ENCODE measurements at places on chromosomes 2 and 18.

DNA sequence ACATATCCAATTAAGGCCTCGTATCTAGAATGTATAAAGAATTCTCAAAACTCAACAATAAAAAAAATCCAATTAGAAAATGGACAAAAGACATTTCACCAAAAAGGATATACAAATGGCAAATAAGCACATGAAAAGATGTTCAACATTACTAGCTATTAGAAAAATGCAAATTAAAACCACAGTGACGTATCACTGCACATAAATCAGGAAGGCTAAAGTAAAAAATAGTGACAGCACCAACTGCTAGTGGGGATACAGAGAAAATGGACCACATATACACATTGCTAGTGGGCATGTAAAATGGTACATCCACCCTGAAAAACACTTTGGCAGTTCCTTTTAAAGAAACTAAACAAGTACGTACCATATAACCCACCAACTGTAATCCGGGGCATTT, 59.7 kb downstream of the SMAD4 start:
- no peak for DNase-seq

GRCh38 chr18:36728345-36728744, 100.5 kb downstream of the TPGS2 start:
- DNase-seq, result no peak

DNA sequence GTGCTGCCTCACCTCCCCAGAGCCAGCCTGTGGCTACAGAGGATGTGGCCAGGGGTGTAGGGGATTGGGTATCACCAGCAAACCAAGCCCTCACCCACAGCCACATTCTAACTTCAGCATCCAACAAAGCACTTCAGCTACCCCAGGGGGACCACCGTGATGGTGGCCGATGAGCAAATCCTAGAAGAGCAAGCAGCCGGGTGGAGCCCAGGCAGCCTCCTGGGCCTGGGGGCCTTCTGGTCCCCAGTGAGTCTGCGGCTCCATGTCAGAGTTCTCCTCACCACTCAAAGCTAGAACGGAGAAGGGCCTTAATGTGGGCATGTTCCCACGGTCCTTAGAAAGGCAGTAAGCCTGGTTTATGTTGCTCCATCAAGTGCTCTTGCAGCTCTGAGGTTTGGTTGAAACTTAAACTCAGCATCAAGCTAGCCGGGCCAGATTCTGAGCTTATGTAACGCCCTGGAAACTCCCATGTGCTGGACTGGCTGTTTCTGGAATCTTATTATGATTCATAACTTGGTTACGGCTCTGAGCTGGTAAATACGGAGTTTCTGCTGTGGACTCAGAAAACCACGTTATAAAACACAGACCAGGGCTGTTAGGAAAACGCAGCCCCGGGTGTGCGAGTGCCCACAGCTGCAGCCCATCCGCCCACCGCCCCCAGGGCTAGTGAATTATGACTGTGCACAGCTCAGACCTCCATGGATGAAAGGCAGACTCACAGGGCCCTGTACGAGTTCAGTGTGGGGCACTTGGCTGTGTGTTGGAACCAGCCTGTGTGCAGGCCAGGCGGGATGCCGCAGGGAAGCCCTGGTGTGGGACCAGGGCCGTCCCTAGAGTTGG, 99.8 kb downstream of the SEPTIN10 start:
- peak; percentile 23 for DNase-seq

DNA sequence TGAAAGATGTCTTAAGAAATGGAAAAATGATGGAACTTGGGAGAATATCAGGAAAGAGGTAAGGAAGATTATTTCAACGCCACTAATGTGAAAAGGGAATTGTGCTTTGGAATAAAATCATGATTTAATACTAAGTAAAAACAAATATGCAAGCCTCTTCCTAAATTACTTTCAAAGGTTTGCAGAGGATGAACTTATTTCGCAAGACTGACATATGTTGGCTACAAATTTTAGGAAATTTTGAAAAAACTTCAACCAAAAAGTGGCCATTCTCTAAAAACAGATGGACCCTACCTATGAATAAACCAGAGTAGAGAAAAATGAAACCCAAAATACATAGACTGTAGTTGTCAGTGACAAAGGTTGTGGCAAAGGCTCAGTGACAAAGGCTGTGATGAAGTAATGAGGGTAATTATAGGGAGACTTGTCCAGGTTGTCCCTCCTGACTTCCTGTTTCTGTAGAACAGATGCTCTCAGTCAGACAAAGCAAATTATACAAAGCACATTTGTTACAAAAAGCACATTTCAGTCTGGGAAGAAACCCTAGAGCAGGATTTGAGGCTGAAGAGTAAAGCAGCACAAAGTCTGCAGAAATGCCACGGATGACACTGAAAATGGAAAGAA, 39.5 kb downstream of the SFT2D3 start:
- DNase-seq, result no peak

- no peak for DNase-seq
Measured at GRCh38 chr2:19751631-19752030, 150.2 kb downstream of the TTC32 start.

- DNase-seq, result peak; percentile 19
Measured at GRCh38 chr2:207767461-207768167, 2.1 kb downstream of the FZD5 start.

DNA sequence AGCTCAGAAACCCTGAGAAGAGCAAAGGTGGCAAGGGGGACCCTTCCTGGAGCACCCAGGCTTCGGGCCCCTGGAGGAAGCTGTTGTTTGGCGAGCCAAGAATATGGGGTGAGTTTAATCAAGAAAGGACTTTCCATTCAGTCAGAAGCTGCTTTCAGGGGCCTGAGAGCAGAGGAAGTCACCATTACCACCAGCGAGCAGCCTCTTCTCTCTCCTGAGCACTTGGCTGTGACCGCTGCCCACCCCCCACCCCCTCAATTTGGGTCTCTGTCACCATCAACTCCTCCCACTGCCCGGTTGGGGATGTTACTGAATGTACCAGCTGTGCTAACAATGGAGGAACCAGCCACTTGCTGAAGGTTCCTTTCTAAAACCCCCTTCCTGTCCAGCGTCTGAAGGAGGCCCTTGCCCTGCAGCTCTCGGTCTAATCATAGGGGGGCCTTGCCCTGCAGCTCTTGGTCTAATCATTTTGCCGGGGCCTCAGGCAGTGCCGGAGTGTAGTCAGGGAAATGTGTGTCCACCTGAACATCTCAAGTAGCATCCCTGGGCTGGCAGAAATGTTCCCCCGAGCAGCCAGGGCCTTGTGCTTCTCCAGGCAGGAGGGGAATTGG, 943 bp downstream of the INPP5D start:
- DNase-seq, result peak; percentile 36

DNA sequence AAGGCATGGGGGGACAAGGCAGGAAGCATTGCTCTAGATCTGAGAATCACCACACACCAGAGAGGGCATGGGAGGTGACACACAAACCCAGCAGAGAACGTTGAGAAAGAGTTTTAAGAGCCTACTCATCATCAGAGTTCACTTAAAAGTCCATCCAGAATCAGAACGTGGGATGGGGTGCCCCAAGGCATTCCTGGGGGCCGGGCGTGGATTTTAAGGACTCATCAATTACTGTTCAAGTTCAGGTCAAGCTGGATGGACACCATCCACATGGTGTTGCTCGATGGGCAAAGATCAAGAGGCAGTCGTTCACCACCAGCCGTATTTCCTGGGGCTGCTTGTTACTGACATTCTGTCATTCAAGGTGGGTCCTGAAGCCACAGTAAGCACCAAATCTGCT, 34.9 kb downstream of the BCL11A start:
- no peak for DNase-seq

GRCh38 chr2:6073191-6074088, 381.3 kb downstream of the SOX11 start:
- no peak for DNase-seq

- DNase-seq, result no peak
Measured at GRCh38 chr2:239979243-239980023, 45.7 kb downstream of the NDUFA10 start.

- DNase-seq, result no peak
Measured at GRCh38 chr2:173282795-173283545, 71.7 kb upstream of the CDCA7 start.

DNA sequence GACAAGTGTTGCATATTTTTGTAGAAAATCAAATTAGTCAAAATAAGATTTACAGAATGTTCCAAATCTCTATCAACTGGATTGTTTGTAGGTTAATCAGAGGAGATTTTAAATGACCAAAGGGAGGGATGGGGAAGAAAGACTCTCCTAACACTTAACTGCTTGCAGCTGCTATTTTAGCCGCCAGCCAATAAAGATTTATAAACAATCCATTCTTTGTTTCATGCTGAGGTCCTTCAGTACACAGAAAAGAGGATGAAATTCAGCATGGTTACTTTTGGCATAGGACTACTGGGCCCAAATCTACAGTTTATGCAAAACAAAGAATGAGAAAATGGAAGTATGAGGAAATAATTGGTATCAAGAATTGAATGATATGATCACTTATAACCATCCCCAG, 86.4 kb upstream of the FN1 start:
- no peak for DNase-seq

DNA sequence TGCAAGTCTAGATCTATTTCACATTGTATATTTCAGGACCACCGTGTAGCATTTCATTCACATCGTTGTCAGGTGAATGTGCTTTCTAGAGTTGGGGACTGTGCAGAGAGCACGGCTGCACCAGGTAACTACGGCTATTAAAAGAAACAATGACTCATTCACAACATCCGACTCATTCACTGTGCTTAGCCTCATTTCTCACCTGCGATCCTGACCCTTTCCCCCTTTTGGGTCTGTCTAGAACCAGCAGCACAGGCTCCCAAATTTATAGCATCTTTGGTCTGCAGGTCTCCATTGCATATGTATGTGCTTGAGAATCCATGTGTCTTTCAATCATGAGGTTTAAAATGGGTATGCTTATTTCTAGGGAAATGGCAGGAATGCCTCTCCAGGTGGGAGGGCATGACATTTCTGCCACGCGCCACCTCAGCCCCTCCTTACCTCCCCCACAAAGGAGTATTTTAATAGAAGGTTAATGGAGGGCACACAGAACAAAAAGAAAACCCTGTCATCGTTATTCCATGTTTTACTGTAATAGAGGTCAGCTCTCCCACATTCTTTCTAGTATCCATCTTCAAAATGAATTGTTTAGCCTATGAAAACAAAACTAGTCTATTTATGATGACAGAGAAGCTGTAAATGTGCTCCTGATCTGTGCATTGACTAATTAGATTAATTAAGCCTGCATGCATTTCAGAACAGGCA, 246.7 kb upstream of the EPHA4 start:
- no peak for DNase-seq

- DNase-seq, result no peak
Measured at GRCh38 chr2:241116606-241117560, 14.8 kb upstream of the MTERF4 start.

GRCh38 chr2:85534881-85535280, 4.1 kb upstream of the MAT2A start:
- DNase-seq, result no peak

GRCh38 chr2:233007270-233007669, 5.8 kb downstream of the NGEF start:
- DNase-seq, result no peak

- DNase-seq, result no peak
Measured at GRCh38 chr2:113351375-113352355, 72.9 kb upstream of the PAX8 start.

GRCh38 chr18:63058521-63058920, 261.0 kb downstream of the BCL2 start:
- DNase-seq, result no peak

DNA sequence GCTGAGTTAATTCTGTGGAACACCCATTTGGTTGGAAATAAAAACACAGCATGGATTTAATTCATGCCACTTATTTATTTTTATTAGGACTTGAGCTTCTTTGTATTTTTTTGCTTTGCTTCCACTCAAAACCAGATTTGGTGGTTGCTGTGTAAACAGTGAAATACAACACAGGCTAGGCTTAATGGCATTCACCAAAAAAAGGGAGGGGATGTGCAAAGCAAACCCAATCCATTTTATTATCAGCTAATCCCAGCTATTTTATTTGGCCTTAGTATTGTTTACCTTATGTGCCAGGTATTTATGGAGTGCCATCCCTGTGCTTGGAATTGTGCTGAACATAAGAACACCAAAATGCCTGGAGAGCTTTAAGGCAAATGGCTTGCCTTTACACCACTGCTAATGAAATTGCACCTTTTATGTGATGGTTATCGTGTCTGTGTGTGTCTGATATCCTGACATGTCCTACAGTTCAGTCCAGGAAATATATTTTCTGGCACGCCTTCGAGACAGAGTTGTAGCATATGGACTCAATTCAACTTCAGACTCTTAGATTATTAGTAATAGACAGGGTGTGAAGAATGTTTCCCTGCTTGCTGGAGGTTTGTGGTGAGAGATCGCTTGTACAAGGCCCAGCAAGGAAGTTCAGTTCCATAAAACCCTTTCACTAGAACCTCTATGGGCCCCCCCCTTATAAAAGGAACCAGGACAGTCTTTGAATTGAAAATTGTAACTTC, 99.6 kb downstream of the PRPF40A start:
- no peak for DNase-seq

GRCh38 chr2:147171941-147172340, 672.9 kb upstream of the ACVR2A start:
- DNase-seq, result no peak

DNA sequence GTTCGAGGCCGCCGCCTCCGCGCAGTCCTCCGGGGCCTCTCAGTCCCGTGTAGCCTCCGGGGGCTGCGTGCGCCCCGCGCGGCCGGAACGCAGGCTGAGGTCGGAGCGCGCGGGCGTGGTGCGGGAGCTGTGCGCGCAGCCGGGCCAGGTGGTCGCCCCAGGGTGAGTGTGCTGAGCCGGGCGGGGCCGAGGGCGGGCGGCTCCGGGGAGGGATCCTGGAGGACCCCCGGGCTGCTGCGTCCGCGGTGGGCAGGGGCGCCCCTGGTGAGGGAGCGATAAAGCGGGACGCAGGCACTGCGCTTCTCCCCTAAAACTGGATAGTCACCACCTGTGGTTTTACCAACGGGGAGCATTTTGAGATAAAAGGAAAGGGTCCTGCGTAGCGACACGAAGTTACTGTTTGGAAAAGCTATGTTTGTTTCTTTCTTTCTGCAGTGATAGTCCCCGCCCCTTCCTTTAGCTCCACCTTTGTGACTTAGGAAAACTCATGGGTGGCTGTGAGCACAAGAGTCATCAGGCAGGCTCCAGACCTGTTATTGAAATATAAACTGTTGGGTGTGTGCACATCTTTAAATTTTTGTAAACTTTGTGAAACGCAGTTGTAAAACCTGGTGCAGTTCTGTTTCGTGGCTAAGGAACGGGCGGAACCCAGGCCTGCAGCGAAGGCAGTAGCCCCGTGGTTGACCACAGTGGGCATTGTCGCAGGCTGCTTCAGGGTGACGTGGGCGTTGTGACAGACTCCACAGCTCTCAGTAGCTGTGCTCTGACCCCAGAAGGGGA, 687 bp downstream of the CTDP1 start:
- DNase-seq, result peak; percentile 51

GRCh38 chr2:61255580-61256437, 93.8 kb downstream of the C2orf74 start:
- DNase-seq, result no peak

GRCh38 chr18:54100920-54101470, 123.5 kb downstream of the MBD2 start:
- no peak for DNase-seq

DNA sequence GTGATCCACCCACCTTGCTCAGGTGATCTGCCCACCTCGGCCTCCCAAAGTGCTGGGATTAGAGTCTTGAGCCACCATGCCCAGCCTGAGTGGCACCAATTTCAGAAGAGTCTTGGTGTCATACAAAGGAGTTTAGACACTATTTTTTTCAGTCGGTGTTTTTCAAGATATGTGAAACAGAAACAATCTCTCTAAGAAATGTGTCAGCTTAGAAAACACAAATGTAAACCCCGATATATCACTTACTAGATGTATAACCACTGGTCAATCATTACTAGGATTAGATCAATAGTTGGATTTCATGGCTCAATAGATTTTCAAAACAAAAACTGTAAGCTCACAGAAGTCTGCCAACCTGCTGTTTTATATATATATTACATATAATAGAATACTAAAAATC, 67.2 kb upstream of the FRZB start:
- DNase-seq, result no peak

GRCh38 chr2:169966454-169966853, 139.2 kb downstream of the UBR3 start:
- DNase-seq, result no peak
